ENCODE measurements at places on chromosomes 2 and 18. TPM values are rescaled to one million over a fixed set of nuclear protein-coding genes. Genes with fewer than 3 reads are reported as not detected.

Gene CTNNA2
- not detected for total RNA-seq

Gene KIAA2012
- not detected for total RNA-seq

Gene NOSTRIN
- total RNA-seq, result 8.1 TPM

Gene CFAP65
- not detected for total RNA-seq

Gene TGFBRAP1
- total RNA-seq, result 13.3 TPM

Gene TRMT61B
- total RNA-seq, result 8.7 TPM

Gene TMEM247
- not detected for total RNA-seq

Data from psoas muscle (tissue), 8 donors.